ENCODE measurements at places on chromosomes 5 and 9.

DNA sequence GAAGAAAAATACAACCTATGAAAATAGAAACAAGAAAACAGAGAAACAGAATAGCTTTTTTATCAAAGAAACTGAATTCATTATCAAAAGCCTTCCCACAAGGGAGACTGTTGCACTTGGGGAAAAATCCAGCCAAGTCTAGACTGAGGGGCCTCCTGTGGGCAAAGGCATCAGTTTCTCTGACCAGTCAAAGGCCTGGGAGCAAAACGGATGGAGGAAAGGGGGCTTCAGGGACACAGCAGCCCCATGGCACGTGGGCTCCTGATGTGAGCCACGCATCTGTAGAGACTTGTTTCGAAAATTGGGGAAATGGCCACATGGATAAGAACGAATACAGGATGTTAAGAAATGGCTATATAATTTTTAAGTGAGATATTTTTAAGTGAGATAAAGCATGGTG is 21.1 kb downstream of the ZDHHC11B start:
- DNase-seq = no peak

GRCh38 chr9:38413283-38413682 is 11.0 kb downstream of the IGFBPL1 start:
- no peak for DNase-seq

DNA sequence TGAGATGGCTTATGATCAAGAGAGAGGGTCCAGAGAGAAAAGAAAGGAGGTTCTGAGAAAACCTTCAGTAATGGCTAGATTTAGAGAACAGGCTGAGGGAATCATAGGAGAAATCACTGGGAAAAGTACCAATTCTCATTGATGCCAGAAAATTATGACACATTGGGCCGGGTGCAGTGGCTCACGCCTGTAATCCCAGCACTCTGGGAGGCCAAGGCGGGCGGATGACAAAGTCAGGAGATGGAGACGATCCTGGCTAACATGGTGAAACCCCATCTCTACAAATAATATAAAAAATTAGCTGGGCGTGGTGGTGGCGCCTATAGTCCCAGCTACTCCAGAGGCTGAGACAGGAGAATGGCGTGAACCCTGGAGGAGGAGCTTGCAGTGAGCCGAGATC is 29.5 kb upstream of the PLIN2 start:
- DNase-seq = no peak

GRCh38 chr5:139636207-139636792 is 11.8 kb upstream of the CXXC5 start:
- DNase-seq = no peak

- no peak for DNase-seq
Observed at GRCh38 chr9:134032456-134033222, 7.4 kb downstream of the BRD3OS start.

- no peak for DNase-seq
Observed at GRCh38 chr5:137142346-137142745, 356.8 kb downstream of the SPOCK1 start.

- DNase-seq = no peak
Observed at GRCh38 chr5:158869092-158869491, 230.6 kb downstream of the EBF1 start.

DNA sequence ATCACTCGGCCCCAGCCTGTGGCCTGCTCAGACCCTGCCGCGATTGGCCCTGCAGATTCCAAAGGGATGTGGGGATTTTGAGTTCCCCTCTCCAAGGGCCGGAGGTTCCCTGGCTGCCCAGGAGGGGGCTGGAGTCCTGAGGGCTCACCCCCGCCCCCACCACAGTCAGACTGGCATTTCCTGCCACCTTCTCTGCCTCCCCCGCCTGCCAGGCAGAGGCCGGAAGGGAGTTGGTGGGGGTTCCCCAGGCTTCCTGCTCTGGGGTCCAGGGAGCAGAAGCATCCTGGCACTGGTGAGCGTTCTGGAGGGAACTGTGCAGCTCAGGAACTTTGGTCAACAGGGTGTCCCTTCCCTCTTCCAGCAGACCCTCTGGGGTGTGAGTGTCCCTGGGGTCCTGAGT is 70.6 kb downstream of the RXRA start:
- no peak for DNase-seq

- DNase-seq = no peak
Observed at GRCh38 chr5:39801306-39801705, 376.5 kb upstream of the DAB2 start.

GRCh38 chr9:4276856-4277255 is 23.0 kb downstream of the GLIS3 start:
- no peak for DNase-seq

GRCh38 chr9:93567271-93567959 is 9.0 kb upstream of the PHF2 start:
- DNase-seq = no peak

DNA sequence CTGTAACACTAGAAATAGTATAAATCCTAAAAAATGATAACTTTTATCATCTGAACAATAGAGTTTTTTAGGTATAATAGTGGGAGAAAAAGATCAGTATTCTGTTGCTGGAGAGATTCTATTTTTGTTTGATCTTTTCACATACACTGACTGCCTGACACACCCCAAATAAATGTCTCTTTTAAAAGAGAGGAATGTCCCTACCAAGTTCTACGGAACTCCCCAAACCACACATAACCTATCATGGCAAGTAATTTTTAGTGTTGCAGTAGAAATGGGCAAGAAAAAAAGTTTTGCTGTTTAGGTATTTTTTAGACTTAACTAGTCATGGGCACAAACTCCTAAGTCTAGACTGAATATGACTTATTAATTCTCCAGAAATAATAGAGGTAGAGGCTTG is 139.1 kb downstream of the ELAVL2 start:
- DNase-seq = no peak

DNA sequence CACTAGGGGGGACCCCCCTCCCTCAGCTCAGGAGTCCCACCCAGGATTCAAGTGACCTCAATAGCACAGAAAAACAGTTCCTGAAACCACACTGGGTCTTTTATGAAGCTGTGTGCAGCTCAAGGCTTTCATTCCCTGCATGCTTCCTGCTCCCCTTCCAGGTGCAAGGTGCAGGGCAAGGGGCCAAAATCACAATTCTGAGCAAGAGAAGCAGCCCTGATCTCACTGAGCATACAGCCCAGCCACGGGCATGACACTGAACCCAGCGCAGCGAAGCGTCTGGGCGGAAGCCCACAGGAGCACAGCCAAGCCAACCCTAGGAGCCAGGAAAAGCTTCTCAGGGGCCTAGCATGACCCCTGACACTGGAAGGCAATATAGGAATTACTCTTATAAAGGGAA is 62.9 kb downstream of the IRX2 start:
- no peak for DNase-seq

GRCh38 chr5:14593326-14594021 is 11.9 kb downstream of the OTULINL start:
- DNase-seq = no peak

GRCh38 chr9:105877721-105878120 is 183.4 kb downstream of the TMEM38B start:
- DNase-seq = no peak

DNA sequence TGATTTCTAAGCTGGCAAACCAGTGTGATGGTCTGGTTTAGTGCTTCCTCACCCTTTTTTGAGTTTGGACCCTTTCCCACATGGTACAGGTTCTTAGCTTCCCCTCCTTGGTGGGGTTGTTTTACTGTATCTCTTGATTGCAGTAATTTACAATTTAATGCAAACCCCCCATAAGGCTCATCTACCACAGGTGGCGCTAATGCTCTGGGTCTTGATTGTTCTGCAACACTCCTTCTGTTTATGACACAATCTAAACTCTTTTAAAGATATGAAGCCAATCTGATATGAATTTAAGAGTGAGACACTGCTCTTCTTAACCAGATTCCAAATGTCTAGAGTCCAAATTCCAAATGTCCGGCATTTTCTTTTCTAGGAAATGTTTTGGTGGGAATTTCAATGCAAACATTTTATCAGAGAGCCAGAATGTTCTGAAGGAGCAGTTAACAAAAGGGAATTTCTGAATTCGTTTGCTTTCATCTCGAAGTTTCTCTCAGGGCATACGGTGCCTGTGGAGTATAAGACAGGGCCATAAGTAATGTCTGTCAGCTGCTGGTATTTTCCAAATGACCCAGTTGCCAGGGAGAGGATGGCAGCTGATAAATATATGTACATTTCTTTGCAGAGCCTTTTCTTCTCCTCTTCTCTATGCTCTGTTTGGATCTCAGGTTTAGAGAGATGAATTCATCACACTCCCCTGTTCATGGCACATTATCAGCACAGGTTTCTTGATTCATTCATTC is 246.8 kb downstream of the ARHGAP26 start:
- no peak for DNase-seq

DNA sequence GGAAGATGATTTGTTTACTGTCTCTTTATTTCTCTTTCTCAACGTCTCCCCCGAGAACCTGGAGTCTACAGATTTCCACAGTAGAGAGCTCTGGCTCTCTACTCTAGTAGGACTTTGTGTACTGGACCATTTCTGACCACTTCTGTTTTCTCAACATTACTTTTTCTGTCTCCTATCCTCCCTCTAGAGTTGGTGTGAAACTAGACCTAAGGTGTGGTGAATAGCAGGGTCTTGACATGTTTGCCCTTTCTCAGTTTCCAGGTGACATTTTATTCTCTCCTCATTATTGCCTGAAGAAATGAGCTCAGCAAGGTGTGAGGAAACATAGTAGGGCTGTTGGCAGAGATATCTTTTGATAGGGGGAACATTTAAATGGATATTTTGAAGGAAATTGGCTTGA is 62.1 kb upstream of the IL6ST start:
- no peak for DNase-seq

DNA sequence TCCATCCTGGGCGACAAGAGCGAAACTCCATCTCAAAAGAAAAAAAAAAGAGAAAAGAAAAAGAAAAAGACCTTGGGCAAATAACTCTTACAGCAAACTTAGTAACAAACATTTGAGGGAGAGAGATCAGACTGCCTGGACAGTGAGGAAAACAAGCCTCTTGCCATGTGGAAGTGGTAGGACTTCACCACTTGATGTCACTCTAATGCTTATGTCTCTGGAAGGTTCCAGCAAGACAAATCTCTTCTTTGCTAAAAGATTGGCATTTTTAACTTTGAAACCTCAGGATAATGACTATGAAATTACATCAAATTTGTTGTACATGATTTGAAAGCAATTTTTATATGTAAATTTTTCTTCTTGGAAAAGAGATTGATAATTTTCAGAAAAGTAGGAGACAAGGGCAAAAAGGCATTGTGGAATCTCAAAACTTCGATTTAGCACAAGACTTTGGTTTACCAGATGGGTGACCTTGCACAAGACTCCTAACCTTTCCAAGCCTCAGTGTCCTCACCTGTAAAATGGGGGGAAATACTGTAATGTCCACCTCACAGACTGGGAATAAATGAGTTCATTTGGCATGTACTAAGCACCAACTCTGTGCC is 5.4 kb downstream of the ACTL7B start:
- no peak for DNase-seq

DNA sequence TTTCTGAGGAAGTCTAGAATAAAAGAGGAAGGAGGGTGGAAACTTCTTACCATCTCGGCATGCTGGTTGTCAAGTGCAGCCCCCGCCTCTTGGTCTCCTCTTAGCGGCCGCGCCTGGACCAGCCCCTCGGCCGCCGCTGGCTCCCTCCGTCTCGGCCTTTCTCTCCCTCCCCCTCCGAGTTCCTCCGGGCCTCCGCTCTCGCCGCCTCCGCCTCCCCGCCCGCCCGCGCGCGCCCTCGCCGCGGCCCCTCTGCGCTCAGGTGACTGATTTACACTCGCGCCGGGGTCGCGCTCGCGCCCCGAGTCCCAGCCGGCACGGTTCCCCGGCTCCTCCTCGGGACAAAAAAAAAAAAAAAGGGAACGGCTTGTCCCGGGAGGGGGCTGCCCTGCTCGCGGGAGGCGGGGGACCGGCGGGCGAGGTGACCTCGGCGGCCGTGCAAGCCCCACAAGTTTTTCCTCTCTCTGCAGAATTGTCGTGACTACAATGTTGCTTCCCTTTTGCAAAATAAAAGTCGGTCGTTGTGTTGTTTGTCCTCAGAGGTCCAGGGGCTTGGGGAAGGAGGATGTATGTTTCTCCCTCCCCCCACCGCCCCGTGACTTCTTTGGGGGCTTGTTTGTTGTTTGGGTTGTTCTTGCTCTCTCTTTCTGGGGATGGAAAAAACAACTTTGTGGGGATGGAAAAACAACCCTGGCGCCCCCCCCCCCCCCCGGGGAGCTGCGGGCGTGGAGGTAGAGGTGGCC is at the start of gene BNC2:
Gene BNC2 (minus strand): TSS at position 75 of the 740 bp plus-strand sequence. CDS start 22 bp downstream, at position 53.
- no peak for DNase-seq

DNA sequence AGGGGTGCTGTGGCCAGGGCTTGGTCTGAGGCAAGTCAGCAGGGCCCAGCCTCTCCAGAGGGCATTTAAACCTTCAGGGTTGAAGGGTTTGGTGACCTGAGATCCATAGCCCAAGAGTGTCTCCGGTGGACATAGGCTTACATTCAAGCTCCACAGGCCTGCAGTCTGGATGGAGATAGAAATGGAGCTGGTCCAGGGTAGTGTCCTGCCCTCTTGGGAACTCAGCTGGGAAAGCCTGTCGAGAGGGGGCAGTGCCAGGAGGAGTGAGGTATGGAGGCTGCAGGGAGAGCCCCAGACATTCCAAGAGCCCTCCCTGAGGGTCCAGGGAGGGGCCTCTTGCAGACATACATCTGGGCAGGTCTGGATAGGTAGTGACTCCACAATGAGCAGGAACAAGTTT is 177.0 kb upstream of the MVB12B start:
- no peak for DNase-seq

- DNase-seq = no peak
Observed at GRCh38 chr9:127716412-127716811, 533 bp downstream of the TTC16 start.

DNA sequence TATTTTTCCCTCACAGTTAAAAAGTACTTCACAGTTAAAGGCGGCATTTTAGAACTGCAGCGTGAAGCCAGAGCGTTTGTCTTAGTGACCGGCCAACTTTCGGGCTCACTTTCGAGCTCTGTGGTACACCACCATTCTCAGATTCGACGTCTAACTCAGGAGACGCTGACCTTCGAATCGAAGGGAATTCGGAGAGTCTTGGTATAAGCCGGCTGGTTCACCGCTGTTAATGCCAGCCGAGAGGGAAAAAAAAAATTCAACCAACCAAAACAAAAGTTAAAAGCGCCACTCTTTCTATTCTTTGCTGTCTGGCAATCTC is 544 bp upstream of the SNX24 start:
- no peak for DNase-seq

DNA sequence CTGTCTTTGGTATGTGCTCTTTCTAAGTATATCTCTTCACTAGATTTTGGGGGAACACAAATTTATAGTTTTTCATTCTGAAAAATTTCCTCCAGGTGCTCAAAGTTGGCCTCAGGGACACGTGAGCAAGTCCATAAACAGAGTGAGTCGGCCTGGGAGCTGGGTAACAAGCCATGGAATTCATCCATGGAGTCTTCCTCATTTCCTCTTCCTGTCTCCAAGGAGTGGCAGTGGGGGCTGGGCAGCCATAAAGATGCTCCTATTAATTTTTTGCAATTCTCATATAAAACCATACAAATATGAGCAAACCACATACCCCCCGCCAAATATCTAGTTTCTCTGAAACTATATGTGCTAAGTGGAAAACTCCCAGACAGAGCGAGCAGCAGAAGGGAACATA is 136.6 kb upstream of the OTULINL start:
- DNase-seq = no peak

DNA sequence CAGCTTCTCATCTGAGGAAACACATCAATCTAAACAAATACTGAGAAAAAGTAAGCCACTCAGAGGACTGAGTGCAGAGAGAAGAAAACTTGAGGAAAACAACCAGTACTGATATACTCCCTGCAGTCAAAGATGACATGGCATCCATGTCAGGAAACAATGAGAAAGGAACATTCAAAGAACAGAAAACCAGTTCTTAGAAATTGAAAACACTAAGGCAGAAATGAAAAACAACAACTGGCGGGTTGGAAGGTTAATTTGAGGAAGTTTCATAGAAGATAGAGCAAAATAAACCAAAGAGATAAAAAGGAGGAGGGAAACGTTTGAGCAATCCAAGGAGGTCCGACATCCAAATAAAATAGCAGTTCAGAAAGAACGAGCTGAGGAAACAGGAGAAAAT is 475.2 kb downstream of the HINT1 start:
- no peak for DNase-seq

Measured in stimulated activated CD8-positive, alpha-beta memory T cell treated with anti-CD3 and anti-CD28 coated beads, Interleukin-4, amount 100 ng/mL, for 1 hour (primary cell).